ENCODE measurements at places on chromosomes 2 and 18.

DNA sequence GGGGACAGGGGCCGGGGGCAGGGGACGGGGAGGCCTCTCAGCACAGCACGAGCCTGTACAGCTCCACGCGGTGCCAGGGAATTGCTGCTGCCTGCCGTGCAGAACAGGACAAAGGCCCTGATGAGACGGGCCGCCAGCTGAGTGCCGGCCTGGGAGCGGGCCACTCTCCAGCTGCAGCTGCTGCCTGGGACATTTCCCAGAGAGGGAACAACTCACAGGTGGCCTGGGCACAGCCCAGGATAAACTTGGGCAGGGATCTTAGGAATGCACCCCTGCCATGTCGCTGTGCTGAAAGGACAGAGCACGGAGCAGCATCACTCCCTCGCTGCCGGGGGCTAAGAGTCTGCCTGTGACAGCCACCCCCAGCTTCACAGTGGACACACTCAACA is 38.8 kb downstream of the CENPO start:
- H3K4me1 ChIP-seq, result peaks cover 5% of the 10 kb centered on the region
- H3K27ac ChIP-seq, result no peak overlapping the region
- no peaks in the 10 kb centered on the region for H3K27me3 ChIP-seq
- DNase-seq, result no peak

DNA sequence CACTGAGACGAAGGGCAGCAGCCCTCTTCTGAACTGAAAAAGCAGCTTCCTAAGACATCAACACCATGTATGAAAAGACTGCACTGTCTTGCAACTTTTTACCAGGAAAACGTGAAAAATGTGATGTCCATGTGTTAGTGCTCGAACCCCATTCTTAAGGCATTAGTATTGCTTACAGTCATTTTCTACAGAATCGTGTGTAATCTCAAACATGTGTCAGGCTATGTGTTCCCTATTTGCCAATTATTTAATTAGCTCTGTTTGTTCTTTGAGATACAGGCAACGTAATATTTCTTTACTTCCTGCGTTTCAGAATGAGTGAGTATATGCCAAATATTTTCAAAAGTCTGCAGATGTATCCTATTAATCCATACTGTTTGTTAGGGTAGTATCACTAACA is 307.7 kb upstream of the CCDC68 start:
- H3K4me3 ChIP-seq, result peak overlapping the region; percentile 6
- peaks cover 54% of the 10 kb centered on the region for H3K4me1 ChIP-seq
- no peaks in the 10 kb centered on the region for H3K27me3 ChIP-seq
- DNase-seq, result no peak
- peak overlapping the region; percentile 85 for H3K27ac ChIP-seq

DNA sequence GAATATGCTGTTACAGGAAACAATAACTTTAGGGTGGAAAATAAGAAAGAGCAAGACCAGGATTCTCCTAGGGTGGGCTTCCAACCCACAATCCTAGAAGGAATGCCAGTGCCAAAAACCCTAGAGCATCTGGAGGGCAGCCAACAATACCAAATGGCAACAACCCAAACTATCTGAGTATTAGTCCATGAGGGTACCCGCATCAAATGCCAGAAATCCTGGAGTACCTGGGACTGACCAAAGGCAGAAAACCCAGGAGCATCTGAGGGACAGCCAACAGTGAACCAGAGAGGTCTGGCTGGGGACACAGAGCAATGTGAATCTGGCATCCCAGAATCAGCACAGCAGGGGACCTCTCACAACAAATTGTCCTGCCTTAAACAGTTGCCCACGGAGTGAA is 126.3 kb downstream of the SCG2 start:
- no peak overlapping the region for H3K4me3 ChIP-seq
- H3K27ac ChIP-seq, result no peak overlapping the region
- no peak for DNase-seq
- no peaks in the 10 kb centered on the region for H3K36me3 ChIP-seq

- no peak overlapping the region for H3K4me3 ChIP-seq
- H3K4me1 ChIP-seq, result peaks cover 42% of the 10 kb centered on the region
- peak overlapping the region; percentile 44 for H3K27ac ChIP-seq
- no peak for DNase-seq
Observed at GRCh38 chr2:134406311-134406710, 152.4 kb downstream of the MGAT5 start.

DNA sequence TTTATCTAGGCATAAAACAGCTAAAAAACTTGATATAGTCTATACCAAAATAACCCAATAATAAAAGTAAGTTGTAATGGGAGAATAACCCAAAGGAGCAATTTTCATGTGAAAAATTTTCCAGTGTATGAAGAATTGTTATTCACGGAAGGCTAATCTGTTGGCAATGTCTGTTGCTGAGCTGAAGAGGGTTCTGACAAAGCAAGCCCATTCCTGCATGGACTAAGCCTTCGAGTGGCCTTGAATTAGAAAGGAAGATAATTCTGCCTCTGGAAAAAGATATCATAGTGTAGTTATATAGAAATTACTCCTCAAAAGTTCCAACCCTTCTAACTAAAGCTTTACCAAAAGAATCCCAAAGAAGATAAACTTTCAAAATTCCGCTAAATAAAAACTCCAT is 101.5 kb downstream of the MAP2 start:
- peaks cover 4% of the 10 kb centered on the region for H3K36me3 ChIP-seq
- H3K4me1 ChIP-seq, result peaks cover 19% of the 10 kb centered on the region
- no peak overlapping the region for H3K27ac ChIP-seq
- H3K27me3 ChIP-seq, result no peaks in the 10 kb centered on the region
- no peak for DNase-seq
- peak overlapping the region; percentile 75 for H3K4me3 ChIP-seq

All from stimulated activated naive B cell treated with anti-CD40 and anti-IgM and Interleukin-4, amounts not matched to agents 10 μg/mL and 1 μg/mL and 100 μg/mL, for 72 hours (primary cell).